ENCODE measurements at places on chromosomes 4 and X.

DNA sequence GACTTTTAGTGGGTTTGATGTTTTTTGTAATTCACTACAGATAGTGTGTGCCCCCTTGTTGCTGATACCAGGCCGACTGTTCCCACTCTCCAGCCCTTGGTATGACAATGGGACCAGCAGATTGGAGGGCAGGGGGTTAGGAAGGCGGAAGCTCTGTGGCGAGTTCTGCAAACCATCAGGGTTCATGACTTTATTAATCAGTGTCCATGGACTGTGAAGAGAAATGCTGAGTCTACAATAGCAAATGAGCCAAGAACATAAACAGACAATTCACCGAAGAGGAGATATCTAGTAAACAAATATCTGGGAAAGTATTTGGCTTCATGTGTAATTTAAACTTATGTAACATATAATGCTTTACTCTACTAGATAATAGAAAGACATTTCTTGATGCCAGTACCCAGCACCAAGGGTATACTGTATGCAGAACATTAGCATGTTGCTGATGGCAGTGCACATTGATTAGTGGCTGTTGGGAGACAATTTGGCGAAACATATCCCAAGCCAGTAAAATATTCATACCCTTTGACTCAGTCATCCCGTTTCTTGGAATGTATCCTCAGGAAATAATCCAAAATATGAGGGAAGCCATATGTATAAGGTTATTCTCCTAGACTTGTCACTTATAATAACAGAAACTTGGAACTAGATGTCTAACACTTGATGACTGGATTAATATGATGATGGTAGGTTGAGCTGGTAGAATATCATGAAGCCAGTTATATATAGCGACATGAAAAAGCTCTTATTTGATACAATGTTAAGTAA lies 169.4 kb downstream of the PTTG2 start:
- H3K4me1 ChIP-seq: peaks cover 11% of the 10 kb centered on the region
- no peak overlapping the region for H3K4me3 ChIP-seq
- H3K27me3 ChIP-seq: no peaks in the 10 kb centered on the region
- DNase-seq: no peak
- H3K36me3 ChIP-seq: 0 out of 2 replicates have a peak, but pooled peaks cover 7% of the 10 kb centered on the region

DNA sequence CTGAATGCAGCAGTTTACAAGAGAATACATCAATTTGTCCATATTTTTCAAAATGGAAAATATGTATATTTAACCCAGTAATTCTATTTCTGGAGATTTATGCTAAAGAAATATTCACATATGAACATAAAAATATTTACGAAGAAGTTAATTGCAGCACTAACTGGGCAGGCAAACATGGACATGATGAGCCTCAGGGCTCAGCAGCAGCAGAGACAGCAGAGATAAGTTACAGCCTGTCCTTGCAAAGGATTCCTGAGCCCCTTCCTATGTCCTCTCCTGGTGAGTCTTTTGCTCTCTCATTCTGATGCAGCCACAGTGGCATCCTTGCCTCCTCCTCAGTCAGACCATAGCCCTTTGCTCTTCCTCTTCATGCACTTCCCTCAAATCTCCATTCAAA lies 680.6 kb upstream of the CPEB2 start:
- no peak overlapping the region for H3K4me3 ChIP-seq
- DNase-seq: no peak
- H3K4me1 ChIP-seq: no peaks in the 10 kb centered on the region
- no peaks in the 10 kb centered on the region for H3K27me3 ChIP-seq
- no peak overlapping the region for H3K27ac ChIP-seq

DNA sequence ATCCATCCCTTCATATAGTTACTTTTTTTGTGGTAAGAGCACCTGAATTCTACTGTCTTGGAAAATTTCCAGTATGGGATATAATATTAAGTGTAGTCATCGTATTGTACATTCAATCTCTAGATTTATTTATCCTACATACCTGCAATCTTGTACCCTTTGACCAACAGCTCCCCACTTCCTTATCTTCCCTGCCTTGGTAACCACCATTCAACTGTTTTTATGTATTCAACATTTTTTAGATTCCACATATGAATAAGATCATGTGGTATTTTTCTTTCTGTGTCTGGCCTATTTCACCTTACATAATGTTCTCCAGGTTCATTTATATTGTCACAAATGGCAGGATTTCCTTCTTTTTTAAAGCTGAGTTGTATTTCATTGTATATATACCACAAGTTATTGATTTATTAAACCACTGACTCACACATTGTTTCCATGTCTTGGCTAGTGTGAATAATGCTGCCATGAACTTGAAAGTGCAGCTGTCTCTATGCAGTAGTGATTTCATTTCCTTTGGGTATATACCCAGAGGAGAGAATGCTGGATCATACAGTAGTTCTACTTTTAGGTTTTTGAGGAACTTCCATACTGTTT lies 572.5 kb downstream of the MAGEB5 start:
- no peaks in the 10 kb centered on the region for H3K4me1 ChIP-seq
- no peak overlapping the region for H3K27ac ChIP-seq
- no peak for DNase-seq
- H3K27me3 ChIP-seq: no peaks in the 10 kb centered on the region

DNA sequence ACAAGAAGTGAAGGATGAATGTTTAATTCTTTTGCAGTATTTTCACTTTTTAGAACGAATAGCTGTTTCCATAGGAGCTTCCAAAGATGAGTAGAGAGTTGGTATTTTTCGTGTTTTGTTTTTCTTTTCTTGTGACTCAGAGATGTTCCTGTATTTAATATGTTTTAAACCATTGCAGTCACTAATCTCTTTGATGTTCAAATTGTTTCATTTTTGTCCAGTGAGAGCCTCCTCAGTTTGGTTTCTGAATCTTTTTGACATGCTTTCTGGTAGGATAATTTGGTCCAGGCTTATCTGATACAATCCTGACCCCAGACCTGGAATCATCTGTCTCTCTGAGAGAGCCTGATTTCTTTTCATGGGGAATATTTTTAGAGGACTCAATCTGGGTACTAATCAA lies 41.6 kb downstream of the BEX3 start:
- DNase-seq: no peak
- no peak overlapping the region for H3K4me3 ChIP-seq
- no peaks in the 10 kb centered on the region for H3K27me3 ChIP-seq
- H3K4me1 ChIP-seq: no peaks in the 10 kb centered on the region

DNA sequence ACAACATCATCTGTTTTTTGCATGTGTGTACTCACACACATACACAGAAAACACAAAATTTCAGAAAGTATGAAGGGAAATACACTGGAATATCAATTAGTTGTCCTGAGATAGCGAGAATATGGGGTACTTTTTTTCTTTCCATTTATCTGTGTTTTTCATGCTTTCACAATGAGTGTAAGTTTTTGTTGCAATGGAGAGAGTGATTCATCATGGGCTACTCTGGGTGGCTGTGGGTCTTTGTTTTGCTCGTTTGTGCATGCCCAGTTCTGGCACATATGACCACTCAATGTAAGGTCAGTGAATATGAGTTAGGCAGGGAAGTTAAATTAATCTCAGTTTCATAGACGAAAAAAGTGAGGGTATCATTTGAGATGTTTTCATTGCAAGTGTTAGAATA lies 26.9 kb downstream of the XK start:
- no peaks in the 10 kb centered on the region for H3K27me3 ChIP-seq
- no peaks in the 10 kb centered on the region for H3K36me3 ChIP-seq
- H3K27ac ChIP-seq: no peak overlapping the region
- no peak overlapping the region for H3K4me3 ChIP-seq
